ENCODE measurements at places on chromosomes 7 and 10. TPM values are rescaled to one million over a fixed set of nuclear protein-coding genes. Genes with fewer than 3 reads are reported as not detected.

The PRKG1 gene
- not detected for total RNA-seq

The OPN4 gene
- total RNA-seq = not detected

The HOGA1 gene
- total RNA-seq = not detected

The LRRD1 gene
- total RNA-seq = 0.13 TPM

The AGAP5 gene
- total RNA-seq = 9.3 TPM

The CPEB3 gene
- 2.4 TPM for total RNA-seq

The CPN1 gene
- total RNA-seq = not detected

The ZNF488 gene
- total RNA-seq = not detected

The FIGNL1 gene
- total RNA-seq = 41.0 TPM

The PLAU gene
- total RNA-seq = 1.6 TPM

The RBM20 gene
- total RNA-seq = not detected

The SFR1 gene
- total RNA-seq = 14.9 TPM

The PTPN20 gene
- total RNA-seq = not detected

The TMEM270 gene
- not detected for total RNA-seq

The IGFBP1 gene
- total RNA-seq = not detected

The WIPF3 gene
- total RNA-seq = not detected

The SLC26A5 gene
- total RNA-seq = not detected

The GPR37 gene
- not detected for total RNA-seq

The KLF14 gene
- total RNA-seq = not detected

The STRIP2 gene
- total RNA-seq = 6.6 TPM

The SPDYE6 gene
- not detected for total RNA-seq

The KIF11 gene
- 85.2 TPM for total RNA-seq

The CRYGN gene
- total RNA-seq = 0.50 TPM

The CXCL12 gene
- not detected for total RNA-seq

The PNLIP gene
- not detected for total RNA-seq

The CCDC3 gene
- not detected for total RNA-seq

The PLCE1 gene
- total RNA-seq = not detected

The PDE1C gene
- not detected for total RNA-seq

The C10orf95 gene
- not detected for total RNA-seq

The ADAM22 gene
- 2.2 TPM for total RNA-seq

The HACD1 gene
- total RNA-seq = 0.40 TPM

The MPLKIP gene
- total RNA-seq = 34.2 TPM

The NKX2-3 gene
- total RNA-seq = not detected

The KIN gene
- 14.8 TPM for total RNA-seq

The SFMBT2 gene
- total RNA-seq = 63.2 TPM

The UNCX gene
- not detected for total RNA-seq

The TRIM73 gene
- total RNA-seq = 8.3 TPM

The MTERF1 gene
- total RNA-seq = 16.2 TPM

The LIPM gene
- not detected for total RNA-seq

The ZMIZ1 gene
- total RNA-seq = 39.9 TPM

The EGR2 gene
- 1.3 TPM for total RNA-seq

The HOXA10 gene
- not detected for total RNA-seq

The FLNC gene
- total RNA-seq = not detected

The CUZD1 gene
- total RNA-seq = 2.8 TPM

The DLX6 gene
- not detected for total RNA-seq

The NRG3 gene
- total RNA-seq = not detected

The PTPRN2 gene
- 7.0 TPM for total RNA-seq

The ANXA8 gene
- not detected for total RNA-seq

The IL6 gene
- not detected for total RNA-seq

The NEURL1 gene
- total RNA-seq = 1.1 TPM

The SH3PXD2A gene
- 8.5 TPM for total RNA-seq

The ADAM12 gene
- 0.60 TPM for total RNA-seq

The TRIM4 gene
- total RNA-seq = 28.0 TPM

The MYL10 gene
- not detected for total RNA-seq

The PPP1R17 gene
- not detected for total RNA-seq

The ZNF239 gene
- 0.52 TPM for total RNA-seq
